ENCODE measurements at places on chromosomes 12 and 14.

GRCh38 chr14:74517731-74518130 is 24.2 kb downstream of the ISCA2 start:
- no peak for DNase-seq

GRCh38 chr14:61281186-61281947 is at the start of gene TMEM30B:
Gene TMEM30B, minus strand, starts transcription at chr14:61281338. Its CDS starts 191 bp downstream, at chr14:61281147.
- DNase-seq, result no peak

GRCh38 chr14:81523616-81524015 is 10.0 kb downstream of the SEL1L start:
- no peak for DNase-seq

- no peak for DNase-seq
Observed at GRCh38 chr12:44157359-44157758, 321.5 kb downstream of the TMEM117 start.

DNA sequence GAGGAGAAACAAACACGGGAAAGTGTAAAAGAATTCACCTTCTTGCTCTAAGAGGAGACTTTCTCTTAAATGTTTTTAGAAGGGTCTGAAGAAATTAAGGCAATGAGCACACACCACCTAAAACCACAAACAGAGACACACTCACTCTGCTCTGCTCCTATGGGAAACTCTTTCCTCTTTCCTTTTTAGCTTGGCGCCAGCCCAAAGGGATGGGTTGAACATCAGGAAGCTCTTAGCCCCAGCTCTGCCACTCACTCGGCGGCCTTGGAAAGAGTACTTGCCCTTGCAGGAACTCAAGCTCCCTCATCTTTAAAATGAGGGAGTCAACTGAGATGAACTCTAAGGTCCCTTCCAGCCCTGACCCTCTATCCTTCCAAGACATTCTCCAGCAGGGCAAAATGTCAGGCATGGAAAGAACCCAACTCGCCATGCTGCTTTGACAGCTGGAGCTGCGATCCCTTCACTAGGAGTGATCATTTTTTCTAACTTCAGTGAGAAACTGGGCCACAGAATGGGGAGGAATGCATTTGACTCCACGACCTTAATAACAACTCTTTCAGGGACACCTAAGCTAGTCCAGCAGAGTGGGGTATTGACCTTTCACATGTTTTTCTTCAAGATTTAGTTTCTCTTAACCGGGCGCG is 980 bp upstream of the RNASE8 start:
- DNase-seq, result no peak

All from ACHN (cell line).